Dermis blood vessel endothelial cell (primary cell): ENCODE measurements at places on chromosomes 12 and 14. TPM values are rescaled to one million over a fixed set of nuclear protein-coding genes. Genes with fewer than 3 reads are reported as not detected.

Gene DLK1
- total RNA-seq, result not detected in 2 replicates

DNA sequence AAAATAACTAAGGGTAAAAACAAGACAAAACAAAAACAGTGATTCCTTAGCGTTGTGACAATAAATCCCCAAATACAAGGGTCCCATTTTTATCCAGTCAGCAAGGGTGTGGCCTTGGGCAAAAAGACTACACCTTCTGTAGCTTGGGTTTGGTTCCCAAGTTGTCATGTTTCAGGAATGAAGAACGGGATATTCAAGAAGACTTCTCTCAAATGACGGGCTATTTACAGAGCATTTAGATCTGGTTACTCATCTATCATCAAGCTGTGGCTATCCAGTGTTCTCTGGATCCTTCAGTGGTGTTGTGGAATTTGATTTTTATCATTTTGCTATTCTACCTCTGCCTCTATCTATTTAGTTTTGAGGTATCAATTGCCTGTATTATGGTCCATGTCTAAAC lies 219.7 kb downstream of the SLC25A21 start:
- no peak for DNase-seq

GRCh38 chr12:78530100-78530765 lies 334.3 kb upstream of the SYT1 start:
- no peak for DNase-seq

DNA sequence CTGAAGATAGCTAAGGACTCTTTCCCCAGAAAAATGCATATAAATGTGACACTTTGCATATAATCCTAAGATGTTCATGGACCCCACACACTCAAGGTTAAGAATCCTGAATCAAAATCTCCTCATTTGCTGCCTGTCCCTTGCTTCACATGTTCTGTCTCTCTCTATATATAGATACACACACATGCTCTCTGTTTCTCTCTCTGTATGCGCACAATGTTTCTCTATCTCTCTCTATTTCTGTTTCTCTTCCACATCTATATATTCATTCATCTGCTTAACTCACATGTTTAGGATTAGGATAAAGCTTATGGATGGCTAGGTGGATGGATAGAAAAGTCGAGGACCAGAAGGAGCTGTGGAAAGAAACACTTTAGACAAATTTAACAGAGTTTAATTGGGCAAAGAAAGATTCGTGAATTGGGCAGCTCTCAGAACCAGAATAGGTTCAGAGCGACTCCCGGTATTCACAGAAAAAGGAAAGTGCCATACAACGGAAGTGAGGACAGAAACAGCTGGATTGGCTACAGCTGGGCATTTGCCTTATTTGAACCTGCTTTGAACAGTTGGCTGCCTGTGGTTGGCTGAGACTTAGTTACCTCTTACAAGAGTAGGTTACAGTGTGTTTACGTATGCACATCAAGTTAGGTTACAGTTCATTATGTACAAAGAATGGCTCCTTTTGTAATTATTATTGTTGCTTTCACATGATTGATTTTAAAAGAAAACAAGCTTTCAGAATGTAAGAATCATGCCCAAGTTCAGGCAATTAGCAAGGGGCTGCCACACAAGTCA lies 57.6 kb downstream of the EMP1 start:
- no peak for DNase-seq

Gene KRT74
- not detected in 2 replicates for total RNA-seq

DNA sequence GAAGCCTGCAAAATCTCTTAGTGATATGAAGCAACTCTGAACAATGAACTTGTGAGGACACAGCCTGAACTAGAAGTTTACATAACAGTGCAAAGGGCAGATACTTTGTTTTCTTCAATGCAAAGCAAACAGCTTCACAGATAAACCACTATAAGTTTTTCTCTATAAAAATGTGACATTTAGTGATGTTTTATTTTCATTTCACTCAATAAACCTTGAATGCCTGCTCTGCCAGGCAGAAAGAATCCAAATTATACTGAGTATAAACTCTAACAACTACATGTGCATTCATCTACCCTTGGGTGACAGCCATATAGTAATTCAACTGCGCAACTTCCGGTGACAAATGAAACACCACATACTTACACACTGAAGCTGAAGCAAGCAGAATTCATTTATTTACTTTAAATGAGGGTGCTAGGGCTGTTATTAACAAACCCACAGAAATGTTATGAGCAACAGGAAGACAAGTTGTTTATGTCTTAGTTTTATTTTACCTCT lies 10.3 kb downstream of the DCP1B start:
- DNase-seq, result no peak
